ENCODE measurements at places on chromosomes 4 and X. TPM values are rescaled to one million over a fixed set of nuclear protein-coding genes. Genes with fewer than 3 reads are reported as not detected.

- no peak for DNase-seq
Measured at GRCh38 chr4:84796394-84796793, 170.1 kb downstream of the WDFY3 start.

- DNase-seq = no peak
Measured at GRCh38 chr4:11769434-11769833, 340.7 kb upstream of the HS3ST1 start.

DNA sequence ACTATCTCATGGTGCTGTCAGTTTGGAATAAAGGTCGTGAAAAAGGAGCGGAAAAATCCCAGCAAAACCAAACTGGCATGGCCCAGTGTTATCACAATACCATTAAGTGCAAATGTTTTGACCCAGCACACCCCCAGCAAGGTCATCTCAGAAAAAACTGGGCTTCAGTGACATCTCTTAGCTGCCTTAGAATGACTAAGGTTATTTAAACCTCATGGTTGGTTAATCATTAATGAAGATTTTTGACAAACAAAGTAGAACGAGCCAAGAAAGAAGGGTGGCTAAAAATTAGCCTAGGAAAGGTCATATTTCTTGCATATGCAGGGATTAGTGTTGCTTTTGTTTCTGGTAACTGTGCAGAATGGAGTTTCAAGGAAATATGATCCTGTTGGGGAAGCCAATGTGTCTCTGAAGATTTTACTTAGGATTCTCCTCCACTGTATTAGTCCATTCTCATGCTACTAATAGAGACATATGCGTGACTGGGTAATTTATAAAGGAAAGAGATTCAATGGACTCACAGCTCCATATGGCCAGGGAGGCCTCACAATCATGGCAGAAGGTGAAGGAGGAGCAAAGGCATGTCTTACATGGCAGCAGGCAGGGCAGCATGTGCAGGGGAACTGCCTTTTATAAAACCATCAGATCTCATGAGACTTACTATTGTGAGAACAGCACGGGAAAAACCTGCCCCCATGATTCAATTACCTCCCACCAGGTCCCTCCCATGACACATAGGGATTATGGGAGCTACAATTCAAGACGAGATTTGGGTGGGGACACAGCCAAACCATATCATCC, 83.5 kb downstream of the CHRNA9 start:
- no peak for DNase-seq

GRCh38 chr4:185853841-185854240, 41.8 kb upstream of the SORBS2 start:
- no peak for DNase-seq

GRCh38 chr4:128980816-128981326, 112.5 kb downstream of the SCLT1 start:
- no peak for DNase-seq

DNA sequence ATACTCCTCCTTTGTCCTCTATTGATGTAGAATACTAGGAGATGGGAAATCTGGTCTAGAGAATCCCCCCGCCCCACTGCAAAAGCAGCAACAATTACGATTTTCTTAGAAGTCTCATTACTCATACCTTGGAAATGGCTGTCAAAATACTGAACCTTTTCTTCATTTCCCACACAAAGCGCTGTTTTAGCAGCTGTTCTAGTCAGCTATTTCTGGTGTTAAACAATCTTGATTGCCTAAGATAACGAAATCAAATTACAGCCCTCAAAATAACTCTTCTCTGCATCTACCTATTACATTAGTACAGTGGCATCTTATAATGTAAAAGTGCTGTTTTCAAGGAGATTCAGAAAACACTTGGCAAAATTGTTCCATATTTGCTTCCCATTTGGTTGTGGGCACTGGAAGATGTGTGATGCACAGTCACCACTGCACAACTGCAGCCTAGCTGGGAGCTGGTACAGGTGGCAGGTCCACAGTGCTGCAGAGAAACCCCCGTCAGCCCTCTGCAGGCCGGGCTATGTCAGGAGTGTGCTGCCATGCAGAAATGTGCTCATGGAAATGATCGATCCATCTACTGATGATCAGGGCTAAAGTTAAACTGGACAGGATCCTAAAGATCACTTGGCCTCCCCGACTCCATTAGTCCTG, 50.4 kb downstream of the TBC1D9 start:
- DNase-seq = no peak

DNA sequence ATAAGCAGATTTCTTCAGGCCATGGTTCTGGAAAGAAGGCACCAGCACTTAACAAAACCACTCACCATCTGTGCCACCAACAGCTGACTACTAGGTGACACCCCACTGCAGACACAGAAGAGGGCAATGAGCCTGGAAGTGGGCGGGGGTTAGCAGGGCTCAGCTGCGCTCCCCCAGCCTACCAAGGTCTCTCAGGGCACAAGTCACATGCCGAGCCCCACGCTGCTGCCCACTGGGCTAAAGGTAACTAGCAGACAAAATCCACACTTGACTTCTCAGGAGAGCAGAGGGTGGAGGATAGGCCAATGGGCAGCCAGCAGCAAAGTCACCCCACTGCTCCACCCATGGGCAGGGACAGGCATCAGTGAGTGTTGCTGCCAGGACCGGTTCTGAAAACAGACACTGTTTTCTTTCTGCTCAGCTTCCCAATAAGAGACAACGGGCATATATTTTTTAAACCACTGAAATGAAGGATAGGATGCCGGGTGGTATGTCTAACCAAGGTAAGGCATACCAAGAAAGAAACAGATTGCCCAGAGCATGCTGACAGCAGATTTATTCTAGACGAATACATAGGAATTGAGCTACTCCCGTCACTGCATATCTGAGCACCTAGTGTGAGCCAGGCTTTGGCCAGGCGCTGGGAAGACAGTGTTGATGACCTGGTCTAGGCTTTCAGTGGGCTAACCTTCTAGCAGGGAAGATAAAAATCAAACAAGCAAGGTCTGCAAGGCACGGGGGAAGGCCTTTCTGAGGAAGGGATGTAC, 20.1 kb downstream of the ACSL1 start:
- DNase-seq = peak; percentile 90

DNA sequence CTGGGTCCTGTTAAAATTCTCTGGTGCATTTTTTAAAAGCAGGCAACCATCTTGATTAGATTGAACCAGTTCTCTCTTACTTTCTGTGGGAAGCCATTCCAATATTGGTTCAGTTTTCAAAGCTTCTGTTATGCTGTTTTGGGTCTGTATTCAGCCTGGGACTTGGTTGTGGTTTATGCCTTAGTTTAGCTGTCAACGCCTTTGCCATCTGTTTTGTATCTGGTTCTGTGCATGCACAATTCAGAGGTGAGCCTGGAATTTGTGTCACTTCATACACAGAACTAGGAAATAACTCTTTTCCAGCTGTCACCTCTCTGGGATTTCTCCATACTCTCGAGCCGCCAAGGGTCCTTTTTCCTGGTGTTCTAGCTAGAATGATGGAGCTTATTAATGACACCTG, 46.2 kb downstream of the STAP1 start:
- no peak for DNase-seq

DNA sequence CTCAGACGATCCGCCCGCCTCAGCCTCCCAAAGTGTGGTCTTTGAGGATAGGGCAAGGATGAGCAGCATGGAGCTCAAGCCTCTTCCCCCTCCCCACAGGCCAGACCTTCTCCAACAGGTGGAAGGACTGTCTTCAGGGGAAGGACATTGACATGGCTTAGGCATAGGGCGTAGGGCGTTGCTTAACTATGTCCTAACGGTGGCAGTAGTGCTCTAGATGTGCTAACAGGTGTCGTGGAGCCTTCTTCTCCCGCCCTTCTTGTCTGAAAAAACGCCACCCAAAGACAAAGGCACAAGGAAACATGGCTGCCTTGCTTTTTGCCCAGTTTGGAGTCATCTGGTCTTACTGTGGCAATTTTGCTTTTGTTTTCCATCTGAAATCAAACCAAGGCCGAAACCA, 219.8 kb downstream of the OR13H1 start:
- DNase-seq = no peak

DNA sequence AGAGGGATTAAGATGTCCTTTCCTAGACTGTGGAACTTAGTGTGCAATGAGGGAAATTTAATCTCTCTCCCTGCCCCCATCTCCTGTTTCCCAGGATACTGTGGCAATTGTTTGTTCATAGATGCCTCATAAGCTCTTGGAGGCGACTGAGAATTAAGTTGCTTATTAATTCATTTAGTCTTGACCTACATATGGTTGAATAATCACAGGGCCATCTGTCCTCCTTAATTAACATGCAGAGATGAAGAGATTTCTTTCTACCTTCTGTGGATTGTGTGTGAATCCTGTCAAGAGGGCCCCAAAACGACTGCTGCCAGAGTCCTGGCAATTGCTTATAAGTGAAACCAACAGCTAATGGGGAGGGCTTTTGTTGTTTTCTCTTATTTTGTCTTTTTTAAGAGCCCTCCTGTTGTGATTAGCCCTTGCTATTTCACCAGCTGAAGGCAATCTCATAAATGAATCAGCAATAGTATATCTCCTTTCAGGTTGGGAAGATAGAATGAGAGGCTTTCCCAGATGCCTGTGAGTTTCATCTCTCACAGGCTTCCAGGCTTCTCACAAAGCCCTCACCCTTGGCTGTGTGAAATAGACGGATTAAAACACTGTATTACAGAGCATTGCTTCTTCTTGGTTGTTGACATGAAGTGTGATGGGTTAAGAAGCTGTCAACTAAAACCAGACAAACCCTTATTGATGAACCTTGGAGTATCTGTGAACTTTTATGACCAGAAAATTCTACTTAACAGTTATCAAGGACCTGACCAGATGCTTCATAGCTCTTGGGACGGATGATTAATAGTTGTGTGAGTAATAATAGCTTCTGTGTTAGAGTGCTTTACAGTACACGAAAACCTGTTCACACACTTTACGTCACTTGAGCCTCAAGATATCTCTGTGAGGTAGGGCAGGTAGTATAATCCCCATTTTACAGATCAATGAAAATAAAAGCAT, 58.5 kb downstream of the PGRMC2 start:
- no peak for DNase-seq

- no peak for DNase-seq
Measured at GRCh38 chr4:38535717-38536116, 128.3 kb upstream of the KLF3 start.

DNA sequence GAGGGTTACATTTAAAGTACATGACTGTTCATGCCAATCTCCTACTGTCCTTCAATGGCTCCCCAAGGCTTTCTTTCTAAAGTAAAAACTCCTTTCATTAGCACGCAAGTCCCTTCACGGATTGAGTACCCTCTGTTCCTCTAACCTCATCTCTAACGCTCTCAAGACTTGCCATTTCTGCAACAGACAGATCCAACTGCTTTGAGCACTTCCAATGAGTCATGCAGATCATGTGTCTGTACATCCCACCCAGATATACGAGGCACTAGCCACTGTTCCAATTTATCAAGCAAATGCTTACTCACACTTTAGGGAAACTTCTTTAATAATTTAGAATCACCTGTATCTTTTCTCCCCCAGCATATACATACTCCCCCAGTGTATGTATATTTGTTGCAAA, 332.5 kb upstream of the ZFP42 start:
- no peak for DNase-seq

GRCh38 chr4:150562250-150562649, 19.7 kb upstream of the MAB21L2 start:
- DNase-seq = no peak

DNA sequence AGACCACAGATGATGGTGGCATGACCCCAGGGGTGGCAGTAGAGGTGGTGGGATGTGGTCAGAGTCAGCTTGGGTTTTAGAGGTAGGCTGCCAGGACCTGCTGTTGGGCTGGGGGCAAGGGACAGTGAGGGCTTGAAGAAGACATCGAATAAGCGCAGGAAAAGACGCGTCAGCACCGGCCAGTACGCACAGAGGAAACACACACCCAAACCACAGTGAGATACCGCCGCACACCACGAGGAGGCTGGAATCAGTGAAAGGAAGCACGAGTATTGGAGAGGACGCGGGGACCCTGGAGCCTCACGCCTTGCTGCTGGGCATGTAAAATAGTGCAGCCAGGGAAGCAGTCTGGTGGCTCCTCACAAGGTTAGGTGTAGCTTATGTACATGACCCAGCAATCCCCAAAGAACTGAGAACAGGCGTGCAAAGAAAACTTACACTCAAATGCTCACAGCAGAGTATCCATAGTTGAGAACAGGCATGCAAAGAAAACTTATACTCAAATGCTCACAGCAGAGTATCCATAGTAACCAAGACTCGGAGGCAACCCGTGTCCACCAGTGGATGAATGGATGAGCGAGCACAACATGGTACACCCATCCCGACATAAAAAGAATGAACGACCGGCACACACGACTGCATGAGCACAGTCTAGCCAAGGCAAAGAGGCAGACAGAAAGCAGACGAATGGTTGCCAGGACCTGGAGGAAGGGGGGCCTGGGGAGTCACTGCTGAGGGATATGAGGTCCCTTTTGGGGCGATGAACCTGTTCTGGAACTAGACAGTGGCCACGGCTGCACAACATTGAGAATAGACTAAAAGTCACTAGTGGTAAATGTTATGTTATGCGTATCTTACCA, 13.3 kb downstream of the PDZD4 start:
- DNase-seq = no peak

DNA sequence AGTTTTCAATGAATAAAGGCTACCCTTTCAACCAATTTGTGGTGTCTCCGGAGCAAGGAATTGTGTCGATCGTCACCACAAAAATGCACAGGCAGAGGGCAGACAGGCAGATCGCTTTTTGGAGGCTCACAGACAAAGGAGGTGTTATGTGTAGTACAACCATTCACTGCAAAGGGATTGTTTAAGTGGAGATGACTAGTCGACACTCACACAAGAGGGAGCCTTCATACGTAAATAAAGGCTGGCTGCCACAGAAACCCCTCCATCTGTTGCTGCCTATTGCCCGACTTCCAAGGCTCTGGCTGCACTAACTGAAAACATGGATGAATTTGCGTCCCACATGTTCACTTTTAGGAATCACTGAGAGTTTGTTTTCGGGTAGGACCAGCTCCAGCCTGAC, 281.1 kb downstream of the NKX6-1 start:
- no peak for DNase-seq

DNA sequence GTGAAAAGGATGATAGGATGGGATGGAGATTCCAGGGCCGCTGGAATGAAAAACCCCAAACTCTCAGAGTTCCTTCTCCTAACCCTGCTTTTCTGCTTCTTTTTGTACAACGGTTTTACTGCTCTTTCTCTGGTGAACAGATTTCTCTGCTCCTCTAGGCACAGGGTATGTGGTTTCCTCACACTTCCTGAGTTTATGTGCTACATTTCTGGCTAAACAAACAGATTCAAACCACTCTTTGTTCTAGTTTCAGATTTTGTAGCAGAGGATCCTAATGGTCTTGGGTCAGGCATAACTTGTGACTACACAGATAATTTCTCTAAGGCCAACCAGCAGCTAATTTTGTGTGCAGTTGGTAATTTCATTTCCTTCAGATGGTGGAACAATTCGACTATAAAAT, 52.6 kb downstream of the OSTC start:
- DNase-seq = no peak

- DNase-seq = no peak
Measured at GRCh38 chrX:40849906-40850823, 114.8 kb upstream of the MED14 start.

- DNase-seq = no peak
Measured at GRCh38 chr4:29051381-29051965, 1668.7 kb upstream of the PCDH7 start.

- no peak for DNase-seq
Measured at GRCh38 chr4:121182296-121182695, 18.2 kb upstream of the TNIP3 start.

- no peak for DNase-seq
Measured at GRCh38 chrX:27964432-27964831, 16.8 kb downstream of the DCAF8L1 start.

GPR78 gene
- not detected for total RNA-seq

PHKA1 gene
- total RNA-seq = 17.3 TPM

ATP11C gene
- total RNA-seq = 3.2 TPM

Measured in left ventricle myocardium superior (tissue), 1 donor.